ENCODE measurements at places on chromosomes 2 and 18.

GRCh38 chr2:1757567-1757966, 13.3 kb upstream of the PXDN start:
- no peak for DNase-seq

DNA sequence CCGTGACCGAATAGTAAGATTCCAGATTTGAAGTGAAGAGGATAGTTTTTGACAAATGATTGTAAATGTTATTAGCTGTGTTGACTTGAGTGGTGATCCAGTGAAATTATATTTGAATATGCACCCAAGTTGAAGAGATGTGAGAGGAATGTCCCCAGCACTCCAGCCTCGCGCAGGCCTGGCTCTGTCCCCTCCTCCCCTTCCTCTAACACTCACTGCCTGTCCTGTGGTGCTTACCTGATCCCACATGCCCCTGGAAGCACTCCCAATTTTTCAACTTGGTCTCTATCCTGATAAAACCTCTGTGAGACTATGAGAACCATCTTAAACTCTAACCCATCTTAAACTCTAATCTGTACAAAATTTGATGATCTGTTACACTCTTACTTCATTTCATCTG, 154.7 kb upstream of the LRP1B start:
- no peak for DNase-seq

GRCh38 chr2:241612156-241613016, 24.6 kb downstream of the THAP4 start:
- DNase-seq = no peak

- DNase-seq = no peak
Observed at GRCh38 chr2:145798419-145798818, 1278.5 kb upstream of the ZEB2 start.

DNA sequence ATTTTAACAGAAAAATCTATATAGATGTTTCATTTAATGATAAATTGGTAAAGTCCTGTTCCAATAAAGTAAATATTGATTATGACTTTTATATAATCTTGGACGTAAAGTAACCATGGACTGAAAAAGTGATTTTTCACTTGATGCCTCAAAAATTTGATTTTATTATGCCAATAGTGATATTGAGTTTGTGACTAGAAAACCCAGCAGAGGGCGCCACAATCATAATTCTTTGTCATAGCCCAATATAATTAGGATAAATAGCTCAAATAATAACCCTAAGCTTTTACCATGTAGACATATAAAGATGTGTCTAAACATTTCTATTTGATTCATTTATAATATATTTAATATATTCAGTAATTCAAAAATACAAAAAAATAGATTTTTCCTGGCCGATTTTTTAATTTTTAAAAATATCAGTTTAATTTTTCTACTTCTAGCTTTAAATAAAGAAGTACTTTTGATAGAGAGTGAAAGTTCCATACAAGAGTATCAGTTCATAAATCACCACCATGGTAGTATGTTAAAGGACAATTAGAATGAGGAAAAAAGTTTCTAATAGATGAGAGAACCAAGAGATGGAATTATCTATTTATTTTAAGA, 30.7 kb downstream of the CAMKMT start:
- DNase-seq = no peak

DNA sequence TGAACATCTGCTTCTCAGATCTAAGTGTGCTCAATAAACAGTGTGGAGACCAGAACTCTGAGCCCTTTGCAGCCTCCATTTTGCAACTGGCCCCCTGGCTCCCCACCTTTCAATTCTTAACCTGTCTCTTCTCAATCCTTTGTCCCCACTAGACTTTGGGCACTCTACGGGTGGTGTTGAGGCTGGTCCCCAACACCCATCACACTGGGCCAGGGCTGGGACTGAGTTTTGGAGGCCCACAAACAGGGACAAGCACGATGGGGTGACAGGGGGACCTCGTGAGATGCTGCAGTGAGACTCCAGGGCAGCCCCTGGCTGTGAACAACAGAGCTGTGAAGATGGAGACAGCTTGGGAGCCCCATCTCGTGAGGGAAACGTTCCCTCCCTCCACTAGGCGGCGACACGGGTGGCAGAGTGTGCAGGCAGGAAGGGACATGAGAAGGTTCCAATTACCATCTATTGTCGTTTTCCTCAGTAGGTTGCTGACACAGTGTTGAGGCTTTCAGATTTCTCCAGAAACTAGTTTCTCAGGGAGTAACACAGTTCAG, 1.2 kb downstream of the ANKMY1 start:
- DNase-seq = no peak

- DNase-seq = no peak
Observed at GRCh38 chr2:51511002-51511401, 479.1 kb upstream of the NRXN1 start.

GRCh38 chr18:76433788-76434187, 61.3 kb downstream of the ZNF516 start:
- no peak for DNase-seq

- no peak for DNase-seq
Observed at GRCh38 chr18:25350489-25351251, 1.3 kb downstream of the ZNF521 start.

- no peak for DNase-seq
Observed at GRCh38 chr2:9100080-9100876, 96.8 kb upstream of the MBOAT2 start.

GRCh38 chr2:162258169-162258568, 14.9 kb upstream of the FAP start:
- DNase-seq = no peak

GRCh38 chr2:15069149-15069548, 436.6 kb downstream of the LRATD1 start:
- DNase-seq = no peak

DNA sequence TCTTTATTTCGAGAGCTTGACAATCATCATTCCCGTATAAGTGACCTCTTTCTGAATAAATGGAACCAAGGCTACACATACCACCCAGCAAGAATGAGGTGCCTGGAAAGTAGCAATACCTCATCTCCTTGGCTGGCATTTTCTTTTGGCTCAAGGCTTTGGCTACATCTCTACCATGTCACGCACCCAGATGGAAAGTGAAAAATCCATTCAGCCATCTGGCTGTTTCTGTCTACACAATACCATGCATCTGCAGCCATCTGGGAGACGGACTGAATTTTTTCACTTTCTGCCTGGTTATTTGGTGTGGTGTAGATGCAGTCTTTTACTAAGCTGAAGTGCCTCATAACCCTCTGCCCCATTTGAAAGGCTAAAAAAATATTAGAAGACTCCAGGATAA, 566.9 kb downstream of the BCL11A start:
- no peak for DNase-seq

DNA sequence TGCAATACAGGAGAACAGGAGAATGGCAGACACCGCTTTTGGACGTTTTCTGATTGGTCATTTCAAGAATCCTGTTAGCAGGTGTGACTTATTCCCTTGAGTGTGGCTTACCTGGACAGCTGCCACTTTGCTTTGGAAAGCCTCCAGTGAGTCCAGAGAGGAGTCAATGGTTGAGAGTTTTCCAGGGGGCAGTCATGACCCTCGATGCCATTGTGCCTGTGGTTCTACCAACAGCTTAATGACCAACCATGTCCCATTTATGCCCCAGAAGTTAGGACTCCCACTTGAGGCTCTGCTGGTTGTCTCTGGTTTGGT, 12.4 kb downstream of the IGFBP2 start:
- DNase-seq = no peak

- DNase-seq = no peak
Observed at GRCh38 chr18:74914052-74914591, 294.8 kb downstream of the PTGR3 start.

GRCh38 chr2:42918671-42919318, 126.4 kb upstream of the HAAO start:
- no peak for DNase-seq

- no peak for DNase-seq
Observed at GRCh38 chr2:25204190-25204838, 35.9 kb upstream of the POMC start.

DNA sequence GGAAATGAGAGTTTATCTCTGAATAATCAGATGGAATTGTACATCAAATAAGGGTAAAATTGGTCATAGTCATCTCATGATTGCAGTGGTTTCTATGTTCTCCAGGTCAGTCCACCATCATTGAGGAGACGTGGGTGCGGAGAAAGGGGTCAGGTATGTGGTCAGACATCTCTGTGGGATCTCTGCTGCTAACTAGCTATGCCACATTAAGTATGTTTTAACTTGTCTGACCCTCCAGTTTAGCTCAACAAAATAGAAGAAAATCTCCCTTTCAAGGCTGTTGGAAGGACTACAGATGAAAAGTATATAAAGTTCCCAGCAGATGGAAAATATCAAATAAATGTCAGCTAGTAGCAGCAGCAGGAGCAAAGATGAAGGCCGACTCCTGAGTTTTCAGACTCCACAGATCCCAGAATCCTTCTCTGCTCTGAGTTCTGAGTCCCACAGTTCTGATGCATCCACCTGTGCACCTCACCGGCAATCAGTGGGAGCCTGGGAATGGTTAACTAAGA, 106.6 kb upstream of the CYP1B1 start:
- DNase-seq = no peak

- no peak for DNase-seq
Observed at GRCh38 chr2:175633227-175633626, 368.8 kb downstream of the LNPK start.

GRCh38 chr2:19787134-19787533, 114.6 kb downstream of the TTC32 start:
- no peak for DNase-seq

DNA sequence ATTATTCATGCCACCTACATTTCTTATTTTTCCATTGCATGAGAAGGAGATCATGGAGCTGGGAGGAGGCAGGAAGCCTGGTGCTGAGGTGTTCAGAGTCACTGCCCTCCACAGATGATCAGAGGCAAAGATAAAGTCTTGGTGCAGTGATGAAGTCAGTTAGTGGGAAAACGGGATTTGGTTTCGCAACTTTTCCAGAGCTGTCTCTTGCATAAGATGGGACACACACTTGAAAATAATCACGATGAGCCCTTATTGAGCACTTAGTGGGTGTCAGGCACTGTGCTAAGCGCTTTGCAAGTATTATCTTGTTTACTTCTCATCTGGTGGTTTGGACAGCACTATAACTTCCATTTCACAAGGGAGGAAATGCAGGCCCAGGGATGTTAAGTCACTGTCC, 222.1 kb upstream of the SMAD2 start:
- no peak for DNase-seq

GRCh38 chr2:163255086-163255485, 416.5 kb upstream of the KCNH7 start:
- DNase-seq = no peak

DNA sequence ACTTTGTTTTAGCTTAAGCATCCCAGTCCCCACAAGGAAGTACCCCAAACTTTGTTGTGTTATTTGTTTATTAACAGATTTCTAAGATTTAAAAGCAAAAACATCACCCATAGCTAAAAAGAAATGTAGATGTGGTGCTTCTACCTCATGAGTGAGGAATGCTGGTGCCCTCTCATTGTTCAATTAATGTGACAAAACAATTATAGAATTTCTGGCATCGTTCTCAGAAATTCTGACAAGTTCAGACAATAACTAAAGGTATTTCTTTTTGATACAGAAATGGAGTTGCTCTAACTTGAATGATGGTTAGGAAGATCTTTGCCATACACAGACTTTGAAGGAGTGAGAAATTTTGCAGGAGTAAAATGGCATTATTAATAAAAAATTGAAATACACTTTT, 42.9 kb downstream of the SPRED2 start:
- no peak for DNase-seq
